Stimulated activated CD4-positive, alpha-beta T cell treated with anti-CD3 and anti-CD28 coated beads, Interleukin-15, amount 100 ng/mL, for 24 hours (primary cell): ENCODE measurements at places on chromosomes 7 and 10.

DNA sequence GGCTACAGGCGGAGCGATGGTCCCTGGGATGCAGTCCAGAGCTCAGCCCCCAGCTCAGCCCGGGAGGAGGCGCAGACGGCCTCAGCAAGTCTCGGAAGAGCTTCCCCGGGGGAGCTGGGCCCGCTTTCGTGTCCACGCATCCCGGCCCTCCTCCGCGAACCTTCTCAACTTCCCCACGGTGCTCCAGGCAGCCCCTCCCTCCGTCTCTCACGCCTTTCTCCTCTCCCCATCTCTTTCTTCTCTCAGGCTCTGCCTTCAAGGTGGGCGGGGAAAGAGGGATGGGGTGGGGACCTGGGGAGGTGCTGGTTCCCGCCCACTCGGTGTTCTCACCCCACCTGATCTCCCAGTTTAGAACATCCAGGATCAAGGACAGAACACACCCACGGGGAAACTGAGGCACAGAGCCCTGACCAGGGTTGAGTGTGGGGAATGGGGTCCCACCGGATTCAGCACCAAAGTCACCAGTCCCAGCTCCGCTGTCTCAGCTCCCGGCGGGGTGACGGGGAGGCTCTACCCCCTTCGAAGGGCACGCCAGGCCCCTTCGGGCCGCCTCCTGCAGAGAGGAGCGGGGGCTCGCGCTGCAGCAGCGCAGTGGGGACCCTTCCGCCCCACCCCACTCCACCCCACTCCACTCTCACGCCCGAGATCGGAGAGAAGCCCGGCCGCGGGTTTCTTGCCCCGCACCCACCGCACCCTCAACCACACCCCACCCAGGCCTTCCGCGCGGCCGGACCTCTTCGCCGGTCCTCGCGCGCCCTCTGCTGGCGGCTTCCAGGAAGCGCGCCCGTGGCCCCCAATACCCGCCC lies 18.2 kb downstream of the POLL start:
- peak; percentile 86 for DNase-seq

- DNase-seq: peak; percentile 20
Measured at GRCh38 chr10:114767101-114767985, 54.2 kb upstream of the FHIP2A start.

DNA sequence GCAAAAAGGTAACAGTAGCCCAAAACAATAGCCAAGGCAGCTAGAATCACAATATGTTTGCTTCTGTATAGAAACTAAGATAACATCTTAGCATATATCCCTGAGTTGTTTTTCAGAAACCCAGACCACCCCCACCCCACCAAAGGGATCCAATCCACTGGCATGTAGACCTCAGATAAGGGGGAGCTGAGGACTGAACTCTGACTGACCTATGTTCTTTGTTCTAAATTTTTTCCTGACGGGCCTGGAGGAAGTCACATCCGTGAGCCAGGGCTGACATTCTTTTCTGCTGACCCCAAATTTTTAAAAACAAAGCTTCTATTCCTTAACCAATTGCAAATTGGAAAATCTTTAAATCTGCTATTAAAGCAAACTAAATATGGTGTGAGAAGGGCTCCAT lies 493.9 kb upstream of the IGFBP3 start:
- DNase-seq: no peak

DNA sequence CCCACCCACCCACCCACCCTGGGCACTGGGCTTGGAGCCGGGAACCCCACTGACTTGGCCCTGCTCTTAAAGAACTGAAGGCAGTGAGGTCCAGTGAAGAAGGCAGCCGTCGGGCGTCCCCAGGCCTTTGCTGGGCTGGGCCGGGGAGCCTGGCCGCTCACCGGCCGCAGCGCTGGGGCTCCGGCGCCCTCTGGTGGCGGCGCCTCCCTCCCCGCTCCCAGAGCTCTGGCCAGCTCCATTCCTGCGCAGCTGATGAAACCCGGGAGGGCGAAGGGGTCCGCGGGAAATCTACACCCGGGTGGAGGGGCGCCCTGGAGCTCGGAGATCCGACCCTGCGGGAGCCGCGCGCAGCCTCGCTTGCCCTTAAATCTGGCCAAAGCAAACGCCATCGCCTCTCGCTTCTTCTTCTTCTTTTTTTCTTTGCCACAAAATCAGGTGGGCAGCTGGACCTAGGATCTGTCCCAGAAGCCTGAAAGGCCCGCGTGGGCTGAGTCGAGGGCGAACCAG lies 1.7 kb upstream of the CXCL12 start:
- DNase-seq: peak; percentile 51

DNA sequence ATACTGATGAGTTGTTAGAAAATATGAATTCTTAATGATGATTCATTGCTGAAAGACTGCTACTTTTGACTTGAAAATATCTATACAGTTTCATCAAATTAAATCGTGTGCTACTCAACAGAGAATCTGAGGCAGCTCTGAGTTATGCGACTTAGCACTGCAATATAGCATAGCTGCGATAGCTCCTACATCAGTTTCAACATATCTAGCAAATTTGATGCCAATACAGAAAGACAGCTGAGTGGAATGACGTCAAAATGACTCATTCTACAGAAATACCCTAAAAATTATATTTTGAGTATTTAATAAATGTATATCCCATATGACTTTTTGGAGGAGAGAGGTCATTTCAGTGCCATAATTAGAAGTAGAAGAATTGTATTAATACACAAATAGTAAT lies 1.1 kb upstream of the TARP start:
- DNase-seq: no peak

DNA sequence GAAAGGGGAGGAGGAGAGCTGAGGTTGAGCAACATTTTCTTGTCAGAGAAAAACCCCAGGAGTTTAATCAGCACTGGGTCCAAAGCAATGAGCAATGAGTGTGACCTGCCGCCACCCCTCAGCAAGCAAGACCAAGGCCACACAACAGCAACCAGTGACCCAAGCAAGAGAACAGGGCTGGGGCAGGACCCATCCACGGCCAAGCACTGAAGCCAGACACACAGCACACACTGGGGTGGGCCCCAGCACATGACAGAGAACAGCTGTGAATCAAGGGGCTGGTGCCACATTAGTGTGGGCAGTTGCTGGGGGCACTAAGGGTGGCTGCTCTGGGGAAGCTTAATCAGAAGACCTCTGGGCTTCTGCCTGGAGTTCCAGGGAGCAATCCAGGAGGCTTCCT lies 16.2 kb downstream of the TMEM72 start:
- DNase-seq: no peak

DNA sequence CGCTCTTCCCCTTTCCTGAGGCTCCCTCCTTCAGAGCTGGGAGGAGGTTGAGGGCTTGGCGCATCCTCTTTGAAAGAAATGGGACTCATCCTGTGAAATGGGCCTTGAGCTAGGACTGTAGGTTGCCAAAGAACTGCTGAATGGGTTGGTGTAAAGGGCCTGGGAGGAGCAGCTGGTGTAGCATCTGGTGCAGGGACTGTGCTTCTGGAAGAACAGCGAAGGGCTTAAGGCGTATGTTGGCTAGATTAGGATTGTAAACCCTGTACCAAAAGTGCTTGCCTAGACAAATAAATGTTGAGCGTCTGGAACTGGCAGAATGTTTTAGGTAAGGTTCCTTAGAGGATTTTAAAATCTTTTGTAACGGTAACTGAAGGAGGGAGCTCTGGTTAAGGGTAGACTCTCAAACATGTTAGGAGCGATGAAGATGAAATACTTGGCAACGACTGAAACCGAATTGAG lies 563 bp downstream of the STAM start:
- DNase-seq: no peak

DNA sequence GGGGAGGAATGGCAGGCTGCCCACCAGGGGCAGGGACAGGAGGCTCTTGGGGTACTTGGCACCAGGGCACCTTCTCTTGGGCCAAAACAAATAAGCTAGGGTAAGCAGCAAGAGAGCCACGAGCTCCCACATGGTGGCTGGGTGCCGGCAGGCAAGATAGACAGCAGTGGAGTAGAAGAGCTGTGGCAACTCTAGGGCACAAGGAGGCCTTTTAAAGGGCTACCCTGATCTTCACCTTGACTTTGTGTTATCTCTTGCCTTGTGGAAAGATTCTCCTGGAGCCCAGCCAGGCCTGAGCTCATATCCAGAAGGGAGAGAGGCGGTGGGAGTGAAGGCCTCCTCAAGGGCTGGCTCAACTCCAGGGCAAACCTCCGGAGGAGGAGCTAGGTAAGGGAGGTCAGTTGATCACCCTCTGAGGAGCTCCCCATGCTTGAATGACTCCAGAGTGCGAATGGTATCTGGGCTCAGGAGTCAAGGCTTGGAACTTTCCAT lies at the start of gene CYP17A1:
TSS of gene CYP17A1 (minus strand) at position 184 of the 492 bp plus-strand sequence. CDS start at position 132, 52 bp downstream.
- no peak for DNase-seq

GRCh38 chr10:3172081-3172445 lies 519 bp downstream of the PITRM1 start:
- DNase-seq: peak; percentile 56

- no peak for DNase-seq
Measured at GRCh38 chr10:54826994-54827560, 26.0 kb upstream of the PCDH15 start.

GRCh38 chr10:110993024-110993693 lies 73.8 kb downstream of the SHOC2 start:
- DNase-seq: no peak

DNA sequence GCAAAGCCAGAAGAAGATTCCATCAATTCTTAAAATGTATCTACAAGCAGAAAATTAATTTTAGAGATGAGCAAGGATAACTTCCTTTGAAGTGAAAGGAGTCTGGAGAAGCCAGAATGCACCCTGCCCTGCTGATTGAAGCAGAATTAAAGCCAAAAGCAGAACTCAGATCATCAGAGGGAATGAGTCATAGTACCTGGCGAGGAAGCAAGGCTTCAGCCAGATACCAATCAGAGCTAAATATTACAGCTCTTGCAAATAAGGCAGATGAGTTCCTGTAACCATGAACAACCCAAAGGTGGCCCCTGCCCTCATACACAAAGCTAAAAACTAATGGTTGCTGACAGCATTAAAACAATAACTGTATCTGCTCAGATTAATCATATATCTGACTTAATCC lies 10.4 kb downstream of the HTR7 start:
- no peak for DNase-seq

- no peak for DNase-seq
Measured at GRCh38 chr7:81187753-81188152, 268.9 kb upstream of the SEMA3C start.

- no peak for DNase-seq
Measured at GRCh38 chr10:27680006-27680557, 65.5 kb downstream of the MKX start.
